ENCODE measurements at places on chromosomes 7 and 10. TPM values are rescaled to one million over a fixed set of nuclear protein-coding genes. Genes with fewer than 3 reads are reported as not detected.

The HOXA1 gene
- total RNA-seq: 0.76 TPM

The HIP1 gene
- total RNA-seq: 7.6 TPM

GRCh38 chr7:78071491-78072200, 273.1 kb downstream of the PHTF2 start:
- no peaks in the 10 kb centered on the region for H3K4me1 ChIP-seq
- no peak overlapping the region for H3K4me3 ChIP-seq
- DNase-seq: no peak
- peaks cover 15% of the 10 kb centered on the region for H3K27me3 ChIP-seq
- no peak overlapping the region for H3K27ac ChIP-seq

- no peak for DNase-seq
- no peaks in the 10 kb centered on the region for H3K27me3 ChIP-seq
- no peak overlapping the region for H3K4me3 ChIP-seq
- H3K4me1 ChIP-seq: peaks cover 3% of the 10 kb centered on the region
Measured at GRCh38 chr10:74096777-74097176, 53.9 kb downstream of the AP3M1 start.

DNA sequence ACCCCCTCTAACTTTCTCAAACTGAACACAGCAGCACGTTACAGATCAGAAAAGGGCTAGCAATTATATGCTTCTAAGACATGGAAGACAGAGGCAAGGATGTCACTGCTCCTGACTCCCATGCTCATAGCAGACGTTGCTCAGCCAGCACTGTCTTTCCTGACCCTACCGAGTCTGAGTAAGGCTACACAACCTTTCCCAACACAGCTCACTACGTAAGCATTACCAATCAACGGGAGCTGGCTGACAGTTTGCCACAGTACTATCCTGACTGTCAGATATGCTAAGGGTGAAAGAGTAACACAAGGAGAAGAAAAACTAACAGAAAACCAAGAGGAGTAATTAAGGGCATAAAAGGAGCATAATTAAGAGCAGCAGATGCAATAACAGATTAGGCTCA, 171.2 kb downstream of the CHCHD3 start:
- H3K36me3 ChIP-seq: peaks cover 27% of the 10 kb centered on the region
- no peak for DNase-seq
- no peak overlapping the region for H3K4me3 ChIP-seq
- H3K27me3 ChIP-seq: no peaks in the 10 kb centered on the region
- H3K4me1 ChIP-seq: peaks cover 6% of the 10 kb centered on the region
- H3K27ac ChIP-seq: no peak overlapping the region

DNA sequence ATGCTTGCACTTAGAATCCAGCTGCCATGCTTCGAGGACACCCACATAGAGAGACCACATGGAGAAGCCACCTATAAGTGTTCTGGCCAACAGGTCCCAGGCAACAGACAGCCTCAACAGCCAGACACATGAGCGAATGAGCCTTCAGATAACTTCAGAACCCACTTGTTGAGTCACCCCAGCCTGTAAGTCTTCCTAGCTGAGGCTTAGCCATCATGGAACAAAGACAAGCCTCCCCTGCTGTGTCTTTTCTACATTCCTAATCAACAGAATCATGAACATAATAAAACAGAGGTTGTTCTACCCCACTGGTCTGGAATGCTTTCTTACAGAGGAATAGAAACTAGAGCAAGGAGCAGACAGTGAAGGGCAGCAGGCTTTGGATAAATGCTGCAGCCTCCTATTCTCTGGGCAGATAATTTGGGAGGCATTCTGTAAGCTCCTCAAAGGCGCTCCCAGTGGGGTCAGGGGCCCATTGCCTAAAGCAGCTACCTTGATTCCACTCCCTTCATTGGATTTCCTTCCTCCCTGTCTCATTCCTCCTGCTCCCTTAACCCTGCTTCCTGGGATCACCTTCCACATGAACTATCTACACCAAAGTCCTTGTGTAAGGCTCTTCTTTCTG, 4.6 kb downstream of the TLL2 start:
- no peak for DNase-seq
- no peaks in the 10 kb centered on the region for H3K36me3 ChIP-seq
- H3K4me1 ChIP-seq: peaks cover 8% of the 10 kb centered on the region
- H3K27me3 ChIP-seq: peaks cover 36% of the 10 kb centered on the region

All from activated CD8-positive, alpha-beta memory T cell treated with anti-CD3 and anti-CD28 coated beads, Interleukin-2, amount 10 ng/mL, durations not matched to agents 7 days and 5 days (primary cell).